Breast epithelium (tissue), 4 donors: ENCODE measurements at places on chromosomes 7 and 10.

DNA sequence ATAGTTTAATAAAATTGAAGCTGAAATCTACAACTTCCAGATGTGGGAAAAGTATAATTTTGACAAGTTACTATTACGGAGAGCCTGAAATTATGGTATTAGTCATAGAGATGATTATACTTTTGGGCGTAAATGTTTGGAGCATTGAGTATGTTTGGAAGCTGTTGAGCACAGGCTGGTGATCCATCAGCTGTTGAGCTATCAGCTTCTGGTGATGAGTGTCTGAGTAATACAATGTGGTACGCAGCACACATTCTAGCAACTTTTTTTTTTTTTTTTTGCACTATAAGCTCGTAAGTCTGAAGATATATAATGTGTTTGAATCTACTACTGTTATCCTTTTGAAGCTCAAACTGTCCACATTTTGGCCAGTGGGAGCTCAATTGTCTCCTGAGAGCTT is 123.4 kb downstream of the ATE1 start:
- no peak for DNase-seq

DNA sequence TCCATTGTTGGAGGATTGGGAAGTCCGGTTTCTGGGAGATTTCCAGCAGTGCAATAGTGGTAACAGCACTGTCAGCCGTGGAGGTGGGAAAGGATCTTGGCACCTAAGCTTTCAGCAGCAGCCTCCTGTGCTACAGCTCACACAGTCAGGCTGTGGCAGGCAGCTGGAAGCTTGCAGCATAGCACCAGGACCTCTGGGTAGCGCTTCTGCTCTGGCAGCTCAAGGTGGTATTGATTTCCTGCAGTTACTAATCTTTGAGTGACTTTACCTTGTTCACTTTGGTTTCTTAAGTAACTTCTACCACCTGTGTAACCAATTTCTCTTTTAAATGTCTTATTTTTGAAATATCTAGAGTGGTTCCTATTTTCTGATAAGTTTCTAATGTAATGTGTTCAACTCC is 130.5 kb downstream of the LHFPL3 start:
- no peak for DNase-seq

GRCh38 chr7:158868764-158869410 is 12.5 kb downstream of the DYNC2I1 start:
- DNase-seq: no peak

- DNase-seq: no peak
Measured at GRCh38 chr10:51846856-51847506, 147.6 kb upstream of the CSTF2T start.

GRCh38 chr7:128743112-128743772 is 4.1 kb downstream of the CALU start:
- no peak for DNase-seq

DNA sequence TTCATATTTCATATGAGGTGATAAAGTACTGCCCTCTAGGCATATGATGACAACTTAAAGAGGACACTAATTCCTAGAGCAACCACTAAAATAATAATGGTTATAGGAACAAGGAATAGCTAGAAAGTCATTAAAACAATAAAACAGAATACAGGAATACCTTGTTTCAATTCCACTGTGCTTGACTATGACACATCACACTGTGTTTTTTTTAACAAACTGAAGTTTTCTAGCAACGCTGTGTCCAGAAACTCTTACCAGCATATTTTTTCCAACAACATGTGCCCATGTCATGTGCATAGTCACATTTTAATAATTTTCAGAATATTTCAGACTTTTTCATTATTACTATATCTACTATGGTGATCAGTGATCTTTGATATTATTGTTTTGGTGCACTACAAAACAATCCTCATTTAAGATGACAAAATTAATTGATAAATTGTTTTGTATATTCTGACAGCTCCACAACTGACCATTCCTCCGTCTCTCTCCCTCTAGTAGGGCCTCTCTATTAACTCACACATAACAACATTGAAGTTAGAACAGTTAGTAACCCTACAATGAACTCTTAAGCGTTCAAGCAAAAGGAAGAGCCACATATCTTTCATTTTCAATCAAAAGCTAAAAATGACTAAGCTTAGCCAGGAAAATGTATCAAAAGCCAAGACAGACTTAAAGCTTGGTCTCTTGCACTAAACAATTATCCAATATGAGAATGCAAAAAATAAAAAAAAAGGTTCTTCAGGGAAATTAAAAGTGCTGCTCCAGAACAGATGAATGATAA is 85.8 kb downstream of the SNX13 start:
- no peak for DNase-seq
